ENCODE measurements at places on chromosomes 6 and 20.

DNA sequence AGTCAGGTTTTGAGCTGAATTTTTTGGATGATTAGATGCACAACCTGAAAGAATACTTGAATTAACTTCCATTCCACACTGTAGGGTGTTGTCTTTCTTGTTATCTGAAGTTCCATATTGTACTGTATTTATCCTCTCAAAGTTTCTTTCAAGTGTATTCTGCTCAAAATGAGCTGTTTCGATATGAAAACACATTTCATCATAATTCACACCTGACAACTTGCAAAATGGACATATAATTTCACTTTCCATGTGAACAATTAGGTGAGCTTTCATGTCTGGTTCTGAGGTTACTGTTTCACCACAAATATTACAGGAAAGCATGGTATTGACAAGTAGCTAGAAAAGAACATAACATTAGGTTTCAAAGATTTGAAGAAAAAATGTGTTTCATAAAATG is 1.7 kb downstream of the ZUP1 start:
- DNase-seq = no peak

DNA sequence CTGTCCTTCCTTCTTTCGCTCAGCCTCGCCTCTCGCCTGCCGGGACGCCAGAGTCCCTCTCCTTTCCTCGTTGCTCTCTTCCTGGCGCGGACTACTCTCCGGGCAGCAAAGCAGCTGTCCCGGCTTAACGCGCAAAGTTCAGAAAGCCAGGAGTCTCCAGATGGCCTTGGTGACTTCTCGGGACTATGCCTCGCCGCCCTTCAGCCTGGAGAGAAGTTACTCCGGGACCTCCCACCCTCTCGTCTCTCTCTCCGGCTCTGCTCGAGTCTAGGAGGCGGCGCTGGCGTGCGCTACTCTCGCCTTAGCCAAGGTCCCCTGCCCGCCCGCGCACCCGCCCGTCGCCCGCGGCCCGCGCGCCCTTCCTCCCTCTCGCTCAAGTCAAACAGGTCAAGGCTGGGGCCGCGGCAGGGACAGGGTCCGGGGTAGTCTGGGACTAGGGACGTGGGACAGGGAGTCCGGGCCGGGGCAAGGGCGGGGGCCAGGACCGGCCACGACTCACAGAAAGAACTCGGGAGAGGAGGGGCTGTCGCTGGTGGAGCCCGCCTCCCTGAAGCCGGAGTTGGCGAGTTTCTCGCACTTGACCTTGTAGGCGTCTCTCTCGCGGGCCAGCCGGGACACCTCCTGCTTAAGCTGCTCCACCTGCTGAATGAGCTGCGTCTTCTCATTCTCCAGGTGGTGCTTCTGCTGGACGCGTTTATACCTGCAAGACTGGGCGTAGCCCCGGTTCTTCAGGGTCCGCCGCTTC is 1.5 kb downstream of the MAFB start:
- peak; percentile 18 for DNase-seq

GRCh38 chr6:52341561-52342260 is 20.2 kb upstream of the PAQR8 start:
- no peak for DNase-seq

- no peak for DNase-seq
Observed at GRCh38 chr6:158559895-158560835, at the start of gene TMEM181. TSS of gene TMEM181 (plus strand) at chr6:158560091. CDS start at chr6:158560225, 134 bp downstream.

DNA sequence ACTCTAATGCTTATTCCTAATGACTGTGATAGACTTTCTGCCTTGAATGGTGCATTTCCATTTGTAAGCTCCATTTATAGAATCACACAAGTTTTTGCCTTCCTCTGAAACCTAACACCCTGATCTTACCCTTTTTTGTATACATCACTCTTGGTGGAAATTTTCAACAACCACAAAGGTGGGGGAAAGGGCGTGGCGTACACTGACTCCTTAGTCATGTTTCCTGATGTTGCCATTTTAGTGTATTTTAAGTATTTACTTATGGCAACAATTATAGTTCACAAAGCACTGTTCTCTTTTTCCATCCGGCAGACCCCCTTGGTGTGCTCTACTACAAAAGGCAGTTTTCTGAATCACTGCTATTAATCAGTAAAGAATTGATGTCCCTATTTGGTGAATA is 92.0 kb downstream of the ATXN1 start:
- no peak for DNase-seq

Data from anterior cingulate cortex (tissue), 58 donors.